Mesothelial cell of epicardium (in vitro differentiated cells): ENCODE measurements at places on chromosomes 2 and 18. TPM values are rescaled to one million over a fixed set of nuclear protein-coding genes. Genes with fewer than 3 reads are reported as not detected.

The FAHD2B gene
- 37.4 to 37.8 TPM (median 37.7 TPM) in 3 replicates for total RNA-seq

DNA sequence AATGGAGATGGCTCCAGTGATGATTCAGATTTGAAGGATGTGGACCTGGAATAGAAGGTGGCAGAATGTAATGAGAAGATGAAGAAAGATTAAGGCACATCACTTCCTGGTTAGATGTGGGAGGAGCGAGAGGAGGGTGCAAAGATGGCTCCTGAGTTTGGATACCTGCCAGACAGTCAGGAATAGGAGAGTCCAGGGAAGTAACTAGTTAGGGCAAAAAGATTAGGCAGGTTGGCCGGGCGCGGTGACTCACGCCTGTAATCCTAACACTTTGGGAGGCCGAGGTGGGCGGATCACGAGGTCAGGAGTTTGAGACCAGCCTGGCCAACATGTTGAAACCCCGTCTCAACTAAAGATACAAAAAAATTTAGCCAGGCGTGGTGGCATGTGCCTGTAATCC lies 5.6 kb downstream of the C2orf74 start:
- DNase-seq = no peak

DNA sequence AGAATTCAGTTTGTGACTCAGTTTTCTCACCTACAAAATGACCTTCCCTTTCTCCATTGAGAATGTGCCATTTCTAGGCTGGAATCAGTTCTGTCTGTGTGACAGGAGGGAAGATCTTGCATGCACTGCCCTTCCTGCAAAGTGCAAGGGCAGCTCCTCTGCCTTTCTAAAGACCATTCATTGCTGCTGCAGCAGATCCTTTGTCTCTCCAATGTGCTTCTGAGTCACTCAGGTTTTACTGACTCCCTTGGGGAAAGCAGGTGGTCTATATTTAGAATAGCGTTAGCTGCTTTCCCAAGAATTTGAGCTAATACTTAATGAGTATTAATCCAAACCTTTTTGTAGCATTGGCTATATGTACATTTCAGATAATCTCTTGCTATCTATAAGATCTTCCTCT lies 62.5 kb downstream of the DAW1 start:
- DNase-seq = no peak

DNA sequence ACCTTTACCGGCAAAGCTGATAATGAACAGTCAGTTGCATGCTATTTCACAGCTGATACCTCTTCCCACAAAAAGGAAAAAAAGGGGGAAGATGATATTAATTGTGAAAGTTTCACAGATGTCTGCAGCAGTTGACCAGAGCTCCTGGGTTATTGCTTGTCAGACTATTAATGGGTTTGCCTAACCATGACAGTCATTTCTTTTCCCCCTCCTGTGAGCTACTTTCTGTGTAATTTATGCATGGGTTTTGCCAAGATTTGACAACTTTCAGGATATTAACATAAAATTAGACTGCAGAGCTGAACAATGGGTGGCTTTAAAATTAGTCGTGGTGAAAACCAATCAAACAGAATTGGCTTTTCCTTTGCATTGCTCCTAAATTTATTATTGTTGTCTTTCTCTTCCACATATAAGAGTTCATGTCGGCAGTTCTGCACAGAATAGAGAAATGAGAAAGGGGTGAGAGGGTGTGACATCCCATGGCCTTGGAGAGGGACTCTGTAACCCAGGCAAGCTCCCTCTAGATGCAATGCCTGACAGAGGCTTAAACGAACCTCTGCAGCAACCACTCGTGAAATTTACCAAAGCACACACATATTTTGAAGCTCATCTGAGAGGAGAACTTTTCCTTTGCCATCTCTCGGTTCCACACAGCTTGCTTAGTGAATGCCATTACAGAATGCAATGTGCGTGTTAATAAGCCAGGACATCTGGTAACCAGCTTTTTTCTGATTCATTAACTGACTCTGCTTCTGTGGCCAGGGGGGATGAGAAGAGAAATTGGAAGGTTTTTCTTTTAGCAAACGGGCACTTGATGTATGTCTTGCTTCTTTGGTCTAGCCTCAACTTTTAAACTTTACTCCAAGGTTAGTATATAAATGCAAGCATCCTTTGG lies 82.2 kb upstream of the ITGA4 start:
- DNase-seq = no peak

- DNase-seq = no peak
Observed at GRCh38 chr18:73318739-73319479, 451.1 kb upstream of the NETO1 start.

DNA sequence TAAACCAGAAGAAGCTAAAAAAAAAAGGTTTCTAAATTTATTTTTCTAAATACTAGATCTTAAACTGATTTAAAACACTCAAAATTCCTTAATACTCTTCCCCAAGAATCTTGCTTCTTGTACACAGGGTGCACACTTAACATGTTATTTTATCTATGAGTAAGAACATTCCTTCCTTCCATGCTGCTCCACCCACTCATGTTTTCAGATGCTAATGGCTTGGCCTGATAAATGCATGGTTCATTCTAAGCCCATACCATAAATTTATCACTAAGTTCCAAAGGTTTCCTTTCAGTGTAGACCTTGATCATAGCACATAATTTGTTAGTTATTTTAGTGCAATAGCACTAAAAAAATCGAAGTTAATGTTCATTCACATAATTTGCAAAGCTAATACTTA lies 8.1 kb downstream of the FBXO48 start:
- no peak for DNase-seq

GRCh38 chr2:149716687-149717086 lies 129.1 kb upstream of the MMADHC start:
- no peak for DNase-seq

DNA sequence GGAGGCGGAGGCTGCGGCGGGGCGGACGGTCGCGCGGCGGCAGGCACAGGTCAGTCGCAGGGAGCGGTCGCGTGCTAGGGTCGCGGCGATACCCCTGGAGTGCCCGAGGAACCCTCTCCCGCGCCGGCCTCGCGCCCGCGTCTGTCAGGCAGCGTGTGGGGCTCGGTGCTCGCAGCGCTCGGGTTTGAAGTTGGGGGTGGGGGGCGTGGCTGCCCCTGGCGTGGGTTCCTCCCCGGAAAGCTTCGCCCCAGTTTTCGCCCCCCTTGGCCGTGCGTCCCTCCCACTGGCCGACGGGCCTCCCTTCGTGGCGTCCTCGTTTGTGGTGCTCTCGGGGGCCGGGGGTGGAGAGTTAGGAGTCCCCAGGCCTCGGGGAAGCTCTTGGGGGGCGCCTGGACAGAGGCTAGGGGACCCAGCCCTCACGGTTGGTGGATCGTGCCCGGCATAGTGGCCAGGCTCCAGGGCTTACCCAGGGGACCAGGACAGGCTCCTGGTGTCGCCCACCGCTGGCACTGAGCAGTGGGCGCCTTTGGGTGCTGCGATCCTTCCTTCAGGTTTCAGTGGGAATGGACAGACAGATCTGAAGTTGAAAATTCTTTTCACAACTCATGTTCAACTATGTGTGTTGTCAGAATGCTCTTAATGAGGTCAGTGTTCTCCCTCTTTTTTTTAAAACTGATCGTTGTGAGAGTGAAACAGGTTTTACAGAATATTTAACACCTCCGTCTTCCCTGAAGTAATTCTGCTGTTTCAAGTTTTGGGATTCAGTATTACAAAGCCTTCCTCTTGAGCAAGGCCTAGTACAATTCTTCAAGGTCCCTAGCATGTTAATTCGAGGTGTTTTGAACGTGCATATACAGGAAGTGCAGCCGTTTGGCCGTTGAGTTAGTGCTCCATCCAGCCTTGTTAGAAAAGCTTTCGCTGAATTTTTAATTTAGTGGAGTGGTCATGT lies 604 bp downstream of the RALBP1 start:
- DNase-seq = no peak

DNA sequence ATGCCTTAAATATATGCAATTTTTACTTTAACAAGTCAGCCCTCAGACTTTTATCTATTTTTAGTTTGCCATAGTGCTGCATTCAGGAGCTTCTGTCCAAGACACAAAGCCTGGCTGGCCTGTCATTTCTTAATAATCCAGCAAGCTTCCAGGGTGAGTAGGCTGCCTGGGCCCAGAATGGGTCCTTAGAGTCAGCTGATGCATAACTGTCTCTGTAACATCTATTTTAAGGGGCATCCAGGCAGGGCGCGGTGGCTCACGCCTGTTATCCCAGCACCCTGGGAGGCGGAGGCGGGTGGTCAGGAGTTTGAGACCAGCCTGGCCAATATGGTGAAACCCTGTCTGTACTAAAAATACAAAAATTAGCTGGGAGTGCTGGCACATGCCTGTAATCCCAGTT lies 11.8 kb upstream of the GNLY start:
- no peak for DNase-seq

DNA sequence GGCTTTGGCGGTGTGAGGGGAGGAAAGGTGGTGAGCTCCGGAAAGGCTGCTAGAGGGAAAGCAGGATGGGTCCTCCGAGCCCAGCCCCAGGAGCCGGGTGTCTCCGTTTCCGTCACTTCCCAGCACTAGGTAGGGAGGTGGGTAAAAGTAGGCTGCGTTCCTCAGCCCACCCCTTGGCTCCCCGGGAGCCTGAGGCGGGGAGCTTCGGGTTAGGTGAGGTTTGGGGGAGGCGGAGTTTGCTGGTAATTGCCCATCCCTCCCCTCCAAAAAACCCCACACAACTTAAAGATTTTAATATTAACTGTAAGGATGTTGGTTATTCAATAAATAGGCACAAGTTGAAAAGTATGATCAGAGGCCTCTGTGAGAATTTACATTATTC lies 552 bp upstream of the ATF2 start:
- no peak for DNase-seq

- no peak for DNase-seq
Observed at GRCh38 chr2:224831530-224831929, 115.4 kb upstream of the CCDC195 start.

- DNase-seq = no peak
Observed at GRCh38 chr2:143841935-143842334, 678.0 kb downstream of the ZEB2 start.

DNA sequence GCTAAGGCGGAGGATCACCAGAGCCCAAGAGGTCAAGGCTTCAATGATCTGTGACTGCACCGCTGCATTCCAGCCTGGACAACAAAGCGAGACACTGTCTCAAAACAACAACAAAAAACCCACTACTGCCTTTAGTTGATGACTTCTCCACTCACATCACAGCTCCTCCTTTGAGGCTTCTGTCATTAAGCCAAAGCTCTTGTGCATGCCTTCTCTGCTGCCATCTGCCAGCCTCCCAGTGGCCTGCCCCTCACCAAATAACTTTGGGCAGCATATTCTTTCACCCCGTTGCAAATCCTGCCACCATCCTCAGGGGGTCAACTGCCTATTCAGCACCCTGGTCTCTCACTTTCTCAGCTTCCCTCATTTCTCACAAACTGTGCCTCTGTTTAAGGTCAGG lies 27.5 kb downstream of the OSBPL1A start:
- no peak for DNase-seq

- no peak for DNase-seq
Observed at GRCh38 chr2:141271346-141271745, 859.5 kb downstream of the LRP1B start.

DNA sequence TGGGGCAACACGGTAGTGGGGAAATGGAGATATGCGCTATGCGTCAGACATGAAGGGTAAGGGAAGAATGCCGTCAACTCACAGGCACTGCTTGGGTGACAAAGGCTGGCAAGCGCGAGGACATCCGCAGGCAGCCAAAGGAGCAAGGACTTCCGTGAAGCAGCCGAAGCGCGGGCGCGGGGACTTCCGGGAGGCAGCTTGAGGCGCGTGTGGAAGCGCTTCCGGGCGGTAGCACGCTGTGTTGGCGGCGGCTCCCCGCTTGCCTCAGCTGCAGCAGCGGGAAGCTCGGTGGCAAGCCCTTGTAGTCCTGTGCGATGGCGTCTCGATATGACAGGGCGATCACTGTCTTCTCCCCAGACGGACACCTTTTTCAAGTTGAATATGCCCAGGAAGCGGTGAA lies at the start of gene PSMA8:
TSS of gene PSMA8 (plus strand) at position 218 of the 400 bp plus-strand sequence. CDS start at position 315, 97 bp downstream.
- no peak for DNase-seq

DNA sequence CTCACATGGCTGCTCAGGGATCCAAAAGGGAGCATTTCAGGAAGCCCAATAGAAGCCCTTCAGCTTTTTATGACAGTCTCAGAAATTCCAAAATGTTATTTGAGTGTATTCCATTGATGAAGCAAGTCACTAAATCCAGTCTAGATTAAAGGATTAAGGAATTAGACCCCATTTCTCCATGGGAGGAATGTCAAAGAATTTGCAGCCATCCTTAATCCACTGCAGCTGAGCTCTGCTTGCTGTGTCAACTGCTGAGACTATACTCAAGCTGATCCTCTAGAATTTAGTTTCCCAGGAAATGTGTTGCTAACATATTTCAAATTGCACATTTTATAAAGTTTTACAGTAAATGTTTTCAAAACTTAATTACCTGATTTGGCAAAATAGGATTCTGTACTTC lies 28.4 kb upstream of the C2orf69 start:
- DNase-seq = no peak

- no peak for DNase-seq
Observed at GRCh38 chr2:173397539-173397938, 42.9 kb downstream of the CDCA7 start.

The FAM136A gene
- total RNA-seq = 42.7 to 46.5 TPM (median 43.3 TPM) in 3 replicates

The SP140L gene
- 4.5 to 7.2 TPM (median 7.2 TPM) in 3 replicates for total RNA-seq

The UPP2 gene
- not detected in 3 replicates for total RNA-seq
